Neural progenitor cell (in vitro differentiated cells): ENCODE measurements at places on chromosomes 11 and 22.

DNA sequence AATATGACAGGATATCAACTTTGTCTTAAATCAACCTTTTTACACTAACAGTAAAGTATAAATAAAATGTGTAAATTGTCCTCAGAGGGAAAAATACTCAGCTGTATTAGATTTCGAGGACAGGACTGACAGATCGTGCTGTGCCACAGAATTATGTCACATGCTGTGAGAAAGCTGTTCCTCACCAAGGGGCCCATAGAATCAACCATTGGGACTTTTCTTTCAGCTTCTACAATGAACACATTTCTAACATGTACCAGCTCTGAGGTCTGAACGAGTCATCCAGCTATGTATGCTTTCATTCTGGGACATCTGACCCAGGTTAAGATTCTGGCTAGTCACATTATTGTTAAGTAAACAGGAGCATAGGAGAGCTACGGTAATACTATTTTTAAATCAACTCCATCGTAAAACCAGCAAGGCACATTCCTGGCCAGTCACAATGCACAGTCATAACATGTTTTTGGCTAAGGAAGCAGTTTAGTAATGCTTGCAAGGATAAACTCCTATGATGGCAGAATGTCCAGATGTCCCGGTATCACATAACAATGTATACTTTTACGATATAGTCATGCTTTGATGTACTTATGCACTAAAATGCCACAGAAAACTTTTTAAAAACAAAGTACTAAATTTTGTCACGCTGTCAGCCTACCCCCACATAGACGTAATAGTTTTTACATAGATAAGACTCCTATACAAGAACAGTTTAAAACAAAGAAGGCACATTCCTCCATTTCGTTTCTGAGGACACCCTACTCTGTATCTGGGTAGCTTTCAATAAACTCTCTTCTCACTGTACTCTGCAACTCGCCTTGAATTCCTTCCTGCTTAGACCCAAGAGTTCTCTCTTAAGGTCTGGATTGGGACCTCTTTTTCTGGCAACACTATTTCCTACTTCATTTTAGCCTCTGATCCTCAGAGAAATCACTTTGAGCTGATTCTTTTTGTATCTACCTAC is 27.4 kb downstream of the ZNF214 start:
- DNase-seq = no peak

GRCh38 chr11:19907008-19907579 is 194.5 kb downstream of the NAV2 start:
- DNase-seq = no peak

DNA sequence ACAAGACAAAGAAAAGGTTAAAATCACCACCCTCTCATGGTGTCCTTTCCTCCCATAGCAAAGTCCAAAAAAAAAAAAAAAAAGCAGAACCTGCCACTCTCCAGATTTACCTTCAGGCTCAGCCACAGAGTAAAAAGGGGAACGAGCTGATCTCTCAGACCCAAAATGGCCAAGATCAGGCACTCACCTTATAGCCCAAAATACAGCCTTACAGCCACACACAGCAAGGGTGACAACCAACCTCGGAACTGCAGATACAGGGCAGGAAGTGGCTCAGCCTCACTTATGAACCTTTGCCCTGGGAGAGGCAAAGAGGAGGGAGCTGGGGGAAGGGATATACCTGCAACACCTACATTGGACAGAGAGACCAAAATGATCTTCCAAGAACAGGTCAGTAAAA is 4.5 kb downstream of the FHIP1B start:
- DNase-seq = no peak

GRCh38 chr22:49368221-49368975 is 459.3 kb downstream of the BRD1 start:
- DNase-seq = no peak

- DNase-seq = no peak
Observed at GRCh38 chr11:44885919-44886789, 64.5 kb downstream of the TP53I11 start.

DNA sequence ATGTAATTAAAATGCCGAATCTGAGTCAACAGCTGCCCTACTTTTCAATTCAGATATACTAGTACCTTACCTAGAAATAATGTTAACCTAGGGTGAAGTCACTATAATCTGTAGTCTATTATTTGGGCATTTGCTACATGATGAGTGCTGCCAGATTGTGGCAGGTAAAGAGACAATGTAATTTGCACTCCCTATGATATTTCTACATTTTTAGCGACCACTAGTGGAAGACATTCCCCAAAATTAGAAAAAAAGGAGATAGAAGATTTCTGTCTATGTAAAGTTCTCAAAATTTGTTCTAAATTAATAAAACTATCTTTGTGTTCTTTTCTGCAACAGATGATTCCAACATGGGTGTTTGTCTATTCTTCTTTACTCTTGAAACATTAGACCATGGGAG is 14.1 kb downstream of the MS4A1 start:
- DNase-seq = no peak

DNA sequence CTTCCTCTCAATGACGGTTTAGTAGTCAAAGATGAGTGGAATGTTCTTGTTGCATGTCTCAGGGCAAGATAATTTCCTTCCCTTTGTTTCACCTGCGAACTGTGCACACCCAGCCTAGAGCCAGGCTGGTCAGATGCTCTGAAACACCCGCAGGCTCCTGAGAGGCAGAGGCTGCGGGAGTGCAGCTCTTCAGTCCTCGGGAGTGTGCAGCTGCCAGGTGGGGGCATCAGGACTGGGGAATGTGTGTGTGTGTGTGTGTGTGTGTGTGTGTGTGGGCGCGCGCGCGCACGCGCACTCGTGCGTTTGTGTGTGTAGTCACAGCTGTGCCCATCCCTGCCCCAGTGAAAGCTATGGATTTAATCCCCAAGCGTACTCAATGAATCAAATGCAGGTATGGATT is 136.2 kb upstream of the NTM start:
- DNase-seq = peak; percentile 17

GRCh38 chr11:60625262-60625661 is 74.2 kb upstream of the MS4A8 start:
- peak; percentile 49 for DNase-seq

GRCh38 chr11:72347691-72348090 is 86.6 kb downstream of the CLPB start:
- no peak for DNase-seq

- no peak for DNase-seq
Observed at GRCh38 chr11:34860034-34860433, 56.1 kb downstream of the APIP start.

DNA sequence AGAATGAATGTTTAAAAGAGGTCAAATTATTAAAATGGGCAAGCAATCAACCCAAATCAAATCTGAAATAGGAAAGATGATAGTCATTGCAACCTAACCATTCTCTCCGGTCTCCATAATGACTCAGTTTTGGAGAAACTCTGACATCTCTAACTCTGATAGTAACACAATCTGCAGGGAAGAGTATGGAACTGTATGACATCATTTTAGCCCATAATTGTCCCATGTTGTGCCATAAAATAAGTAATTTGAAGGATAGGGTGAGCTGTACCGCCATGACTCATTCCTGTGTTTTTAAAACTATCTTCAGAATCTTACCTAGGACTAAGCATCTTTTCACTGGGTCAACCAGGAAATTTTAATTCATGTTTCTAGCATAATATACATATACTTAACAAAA is 350.8 kb downstream of the DLG2 start:
- DNase-seq = no peak

- no peak for DNase-seq
Observed at GRCh38 chr11:114077482-114078305, 18.2 kb downstream of the ZBTB16 start.

GRCh38 chr22:38829485-38829884 is 14.3 kb downstream of the NPTXR start:
- no peak for DNase-seq

- DNase-seq = no peak
Observed at GRCh38 chr11:70581991-70582885, 183.9 kb downstream of the CTTN start.

DNA sequence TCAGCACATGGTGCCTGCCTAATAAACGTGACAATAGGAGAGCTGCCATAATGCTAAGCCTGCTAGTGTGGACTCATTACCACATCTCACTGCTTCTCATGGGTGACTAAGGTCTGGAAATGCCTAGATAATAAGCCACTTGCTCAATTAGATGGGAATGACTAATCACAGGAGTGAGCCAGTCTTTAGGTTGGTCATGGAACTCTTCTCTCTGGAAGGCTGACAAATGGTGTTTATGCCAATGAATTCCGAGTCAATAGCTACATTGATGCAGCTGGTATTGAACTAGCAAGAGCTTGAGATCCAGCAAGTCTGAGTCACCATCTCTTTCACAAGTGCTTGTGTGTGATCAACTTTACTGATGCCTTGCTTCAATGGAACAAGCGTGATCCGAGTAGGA is 334.9 kb downstream of the OPCML start:
- no peak for DNase-seq

- DNase-seq = no peak
Observed at GRCh38 chr11:2726964-2727363, 27.2 kb upstream of the KCNQ1OT1 start.

GRCh38 chr22:20388200-20388599 is 5.8 kb upstream of the ZNF74 start:
- DNase-seq = no peak
